ENCODE measurements at places on chromosomes 2 and 18.

DNA sequence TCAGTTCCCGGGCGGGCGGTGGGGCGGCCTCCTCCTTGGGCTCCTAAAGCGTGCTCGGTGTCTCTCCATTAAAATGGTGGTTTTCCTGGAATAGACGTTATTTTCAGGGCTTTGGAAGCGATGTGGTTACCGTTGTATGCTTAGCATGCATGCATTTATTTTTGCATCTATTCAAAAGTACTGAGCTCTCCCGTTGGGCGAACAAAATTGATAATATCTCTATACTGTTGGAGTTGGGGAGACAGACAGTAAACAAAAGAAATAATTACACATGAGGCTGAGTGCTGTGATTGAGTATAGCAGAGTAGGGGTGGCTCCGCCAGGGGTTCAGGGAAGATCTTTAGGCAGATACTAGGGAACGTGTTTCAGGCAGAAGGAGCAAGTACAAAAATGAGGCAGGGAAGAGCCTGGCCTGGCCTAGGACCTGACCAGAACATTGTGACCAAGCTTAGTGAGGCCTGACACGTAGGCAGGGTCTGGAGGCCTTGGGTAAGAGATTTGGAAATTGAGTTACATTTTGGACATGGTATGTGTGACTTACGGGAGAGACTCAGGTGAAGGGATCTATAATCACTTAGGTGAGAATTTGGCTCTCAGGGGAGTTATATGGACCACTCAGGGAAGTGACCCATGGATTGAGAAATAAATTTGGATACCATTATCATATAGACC, 674 bp downstream of the NCAPH start:
- no peak for DNase-seq

- no peak for DNase-seq
These were observed 91.9 kb upstream of the KCNE4 start for GRCh38 chr2:222960126-222960525.

DNA sequence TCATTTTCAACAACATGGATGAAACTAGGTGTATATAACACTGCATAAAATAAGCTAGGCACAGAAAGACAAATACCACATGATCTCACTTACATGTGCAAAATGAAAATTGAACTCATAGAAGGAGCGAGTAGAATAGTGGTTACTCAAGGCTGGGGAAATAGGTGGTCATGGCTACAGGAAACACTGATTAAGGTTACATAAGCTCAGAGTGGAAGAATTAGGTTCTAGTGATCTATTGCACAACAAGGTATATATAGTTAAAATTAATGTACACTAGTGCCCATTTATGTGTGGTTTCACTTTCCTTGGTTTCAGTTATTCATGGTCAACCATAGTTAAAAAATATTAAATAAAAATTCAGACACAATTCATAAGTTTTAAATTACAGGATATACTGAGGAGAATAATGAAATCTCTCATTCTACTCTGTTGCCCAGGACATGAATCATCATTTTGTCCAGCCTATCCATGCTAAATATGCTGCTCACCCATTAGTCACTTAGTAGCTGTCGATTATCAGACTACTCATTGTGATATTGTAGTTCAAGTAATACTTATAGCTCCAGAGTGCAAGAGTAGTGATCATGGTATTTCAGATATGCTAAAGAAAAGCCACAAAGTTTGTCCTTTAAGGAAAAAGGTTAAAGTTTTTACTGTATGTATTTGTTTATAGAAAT, 1530.9 kb upstream of the LRRTM1 start:
- DNase-seq, result no peak

DNA sequence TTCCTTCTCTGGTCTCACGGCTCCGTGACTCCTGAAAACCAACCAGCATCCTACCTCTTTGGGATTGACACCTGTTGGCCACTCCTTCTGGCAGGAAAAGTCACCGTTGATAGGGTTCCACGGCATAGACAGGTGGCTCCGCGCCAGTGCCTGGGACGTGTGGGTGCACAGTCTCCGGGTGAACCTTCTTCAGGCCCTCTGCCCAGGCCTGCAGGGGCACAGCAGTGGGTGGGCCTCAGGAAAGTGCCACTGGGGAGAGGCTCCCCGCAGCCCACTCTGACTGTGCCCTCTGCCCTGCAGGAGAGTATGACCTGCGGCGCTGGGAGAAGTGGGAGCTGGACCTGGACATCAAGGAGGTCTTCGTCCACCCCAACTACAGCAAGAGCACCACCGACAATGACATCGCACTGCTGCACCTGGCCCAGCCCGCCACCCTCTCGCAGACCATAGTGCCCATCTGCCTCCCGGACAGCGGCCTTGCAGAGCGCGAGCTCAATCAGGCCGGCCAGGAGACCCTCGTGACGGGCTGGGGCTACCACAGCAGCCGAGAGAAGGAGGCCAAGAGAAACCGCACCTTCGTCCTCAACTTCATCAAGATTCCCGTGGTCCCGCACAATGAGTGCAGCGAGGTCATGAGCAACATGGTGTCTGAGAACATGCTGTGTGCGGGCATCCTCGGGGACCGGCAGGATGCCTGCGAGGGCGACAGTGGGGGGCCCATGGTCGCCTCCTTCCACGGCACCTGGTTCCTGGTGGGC, 10.0 kb downstream of the PROC start:
- no peak for DNase-seq

DNA sequence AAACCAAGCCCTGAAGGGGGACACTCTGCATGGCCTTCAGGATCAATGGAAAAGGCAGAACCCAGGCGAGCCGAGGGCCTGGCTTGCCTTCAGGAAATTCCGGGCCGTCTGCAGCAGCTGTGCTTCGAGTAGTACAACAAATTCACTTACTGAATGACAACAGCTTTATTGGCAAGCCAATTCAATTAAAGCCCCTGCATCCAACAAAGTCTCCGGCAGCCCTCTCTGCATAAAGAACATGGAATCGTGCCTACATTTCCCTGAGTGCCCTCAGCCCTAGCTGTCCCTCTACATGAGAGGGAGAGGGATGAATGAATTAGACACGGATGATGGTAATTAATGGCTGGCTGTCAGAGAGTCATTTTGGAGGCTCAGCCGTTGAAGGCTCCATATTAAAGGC, 189.0 kb downstream of the BCL11A start:
- DNase-seq, result no peak

- DNase-seq, result no peak
These were observed 34.1 kb upstream of the REEP1 start for GRCh38 chr2:86371527-86371926.

DNA sequence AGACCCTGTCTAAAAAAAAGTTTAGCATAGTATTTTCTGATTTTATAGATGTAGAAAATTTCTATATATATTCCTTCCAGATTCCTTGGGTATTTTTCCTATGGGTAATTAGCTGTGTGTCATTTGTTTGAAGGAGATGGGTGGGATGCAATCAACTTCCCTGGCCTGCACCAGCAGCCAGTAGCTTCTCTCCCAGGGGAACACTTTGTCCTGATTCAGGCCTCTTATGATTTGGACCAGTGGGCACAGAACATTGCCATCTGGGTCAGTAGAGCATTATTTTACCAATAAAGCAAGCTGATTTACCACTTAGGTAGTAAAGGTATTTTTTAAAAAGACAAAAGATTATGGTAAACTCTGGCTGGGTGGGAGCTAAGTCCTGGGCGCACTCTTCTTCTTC, 26.9 kb downstream of the UBE2F start:
- no peak for DNase-seq

- no peak for DNase-seq
These were observed 363.6 kb downstream of the CTNNA2 start for GRCh38 chr2:79876430-79876829.

- no peak for DNase-seq
These were observed 1379.1 kb upstream of the CDH2 start for GRCh38 chr18:29556070-29556469.

- no peak for DNase-seq
These were observed 1144.4 kb downstream of the LRP1B start for GRCh38 chr2:140986456-140986855.

DNA sequence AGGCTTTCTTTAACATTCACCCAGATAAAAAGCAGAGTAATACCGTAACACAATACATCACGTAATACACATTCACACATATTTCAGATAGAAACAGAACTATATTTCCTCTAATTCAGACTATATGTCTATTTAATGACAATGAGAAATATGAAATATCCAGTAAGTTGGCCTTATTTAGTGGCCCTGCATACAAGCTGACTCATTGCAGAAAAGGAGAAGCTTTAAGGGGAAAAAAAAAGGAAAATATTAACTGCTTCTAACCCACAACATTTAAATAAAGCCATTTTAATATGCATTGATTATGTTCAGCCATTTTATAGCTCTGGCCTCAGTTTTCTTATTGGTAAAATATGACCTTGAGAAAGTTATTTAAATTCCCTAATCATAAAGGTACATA, 94.8 kb downstream of the PPP1R1C start:
- DNase-seq, result no peak

- DNase-seq, result no peak
These were observed 19.7 kb downstream of the TWSG1 start for GRCh38 chr18:9354256-9354655.

DNA sequence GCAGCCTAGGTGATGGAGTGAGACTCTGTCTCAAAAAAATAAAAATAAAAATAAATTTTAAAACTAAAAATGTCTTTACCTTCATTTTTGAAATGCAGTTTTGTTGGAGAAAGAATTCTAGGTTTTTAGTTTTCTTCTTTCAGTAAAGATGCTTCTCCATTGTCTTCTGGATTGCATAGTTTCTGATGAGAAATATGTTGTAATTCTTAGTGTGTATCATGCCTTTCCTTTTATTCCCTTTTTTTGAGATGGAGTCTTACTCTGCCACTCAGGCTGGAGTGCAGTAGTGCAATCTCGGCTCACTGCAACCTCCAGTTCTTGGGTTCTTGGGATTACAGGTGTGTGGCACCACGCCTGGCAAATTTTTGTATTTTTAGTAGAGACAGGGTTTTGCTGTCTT, 130.0 kb upstream of the FBXO11 start:
- no peak for DNase-seq

GRCh38 chr2:147630585-147630984, 214.2 kb upstream of the ACVR2A start:
- no peak for DNase-seq

- no peak for DNase-seq
These were observed 4.7 kb downstream of the GLI2 start for GRCh38 chr2:120740375-120740764.

DNA sequence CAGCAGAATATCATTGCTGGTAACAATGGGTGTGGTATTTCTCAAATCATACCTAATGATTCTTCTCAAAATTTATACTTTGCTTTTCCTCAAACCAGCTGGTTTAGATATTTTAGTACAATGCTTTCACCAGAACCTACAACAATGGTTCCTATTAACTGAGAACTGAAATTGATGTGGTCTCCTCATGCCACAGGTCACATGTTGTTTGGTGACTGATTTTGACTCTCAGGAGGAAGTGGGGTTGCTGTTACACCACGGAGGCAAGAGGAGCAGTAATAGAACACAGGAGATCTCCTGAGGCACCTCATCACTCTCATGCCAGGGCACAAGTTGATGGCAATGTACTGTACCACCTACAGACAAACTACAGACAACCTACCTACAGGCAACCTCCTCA, 3.0 kb upstream of the CEP68 start:
- DNase-seq, result no peak

- no peak for DNase-seq
These were observed 1491.2 kb downstream of the LRP1B start for GRCh38 chr2:140639628-140640027.

DNA sequence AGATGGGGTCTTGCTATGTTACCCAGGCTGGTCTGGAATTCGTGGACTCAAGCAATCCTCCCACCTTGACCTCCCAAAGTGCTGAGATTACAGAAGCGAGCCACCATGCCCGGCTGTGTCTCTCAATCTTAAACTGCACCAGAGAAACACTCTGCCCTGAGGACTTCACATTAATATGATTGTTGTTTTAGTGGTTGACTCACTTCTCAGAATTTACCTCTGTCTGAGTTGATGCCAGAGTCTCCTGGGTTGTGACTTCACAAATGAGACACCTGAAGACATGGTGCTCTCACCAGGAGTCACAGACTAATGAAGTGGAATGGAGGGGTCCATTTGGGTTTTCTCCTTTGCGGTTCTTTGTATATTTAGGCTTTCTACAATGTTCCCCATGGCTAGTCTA, 61.0 kb upstream of the TGIF1 start:
- no peak for DNase-seq

DNA sequence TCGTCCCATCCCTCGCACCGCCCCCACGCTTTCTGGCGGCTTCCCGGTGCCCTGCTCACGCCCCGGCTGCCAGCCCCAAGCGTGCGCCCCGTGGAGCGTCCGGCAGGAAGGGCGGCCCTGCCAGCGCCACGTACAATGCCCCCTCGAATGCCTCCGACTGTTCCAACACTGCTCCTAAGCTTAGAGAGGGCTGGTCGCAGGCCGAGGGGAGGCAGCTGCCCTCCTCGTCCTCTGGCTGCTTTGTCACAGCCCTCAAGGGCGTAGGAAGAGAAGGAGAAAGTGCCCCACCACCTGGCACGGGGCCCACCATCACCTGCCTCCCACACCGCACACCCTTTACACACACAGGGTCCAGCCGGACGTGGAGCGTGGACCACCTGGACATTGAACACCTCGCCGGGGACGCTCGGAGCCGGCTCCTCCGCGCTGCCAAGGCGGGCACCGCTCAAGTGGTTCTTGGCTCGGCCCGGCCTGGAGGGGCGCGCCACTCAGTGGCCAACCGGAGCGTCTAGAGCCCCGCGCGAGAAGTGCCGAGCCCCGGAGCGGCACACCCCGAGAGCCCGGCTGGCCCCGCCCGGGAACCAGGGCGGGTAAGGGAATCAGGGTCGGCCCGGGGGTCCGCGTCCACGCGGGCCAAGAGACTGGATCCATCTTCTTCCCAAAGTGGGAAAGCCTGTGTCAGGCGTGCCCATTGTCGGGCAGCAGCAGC, 830 bp downstream of the DNER start:
- DNase-seq, result no peak

GRCh38 chr2:128775217-128775913, 456.7 kb upstream of the HS6ST1 start:
- no peak for DNase-seq

DNA sequence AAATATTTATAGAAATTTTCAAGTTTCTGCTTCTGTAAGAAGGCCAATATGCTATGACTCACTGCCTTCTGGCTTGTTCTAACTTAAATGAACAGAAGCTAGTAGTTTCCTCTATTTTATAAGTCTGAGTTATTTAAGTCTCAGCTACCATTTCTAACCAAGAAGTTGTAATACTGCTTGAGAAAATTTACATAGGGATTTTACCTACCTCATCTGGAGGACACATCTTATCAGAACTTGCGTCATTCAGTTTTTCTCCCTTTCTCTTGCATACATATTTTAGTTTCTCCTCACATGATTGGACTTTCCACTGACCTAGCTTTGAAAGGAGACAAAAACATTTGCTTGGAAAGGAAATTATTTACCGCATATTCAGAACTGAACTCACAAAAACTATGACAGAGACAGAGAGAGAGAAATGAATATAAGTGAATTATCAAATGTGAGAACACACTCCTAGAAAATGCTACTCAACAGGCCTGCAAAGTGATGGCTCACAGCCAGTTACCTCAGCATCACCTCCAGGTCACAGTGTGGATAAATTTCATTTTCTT, 81.1 kb upstream of the CD302 start:
- DNase-seq, result no peak

DNA sequence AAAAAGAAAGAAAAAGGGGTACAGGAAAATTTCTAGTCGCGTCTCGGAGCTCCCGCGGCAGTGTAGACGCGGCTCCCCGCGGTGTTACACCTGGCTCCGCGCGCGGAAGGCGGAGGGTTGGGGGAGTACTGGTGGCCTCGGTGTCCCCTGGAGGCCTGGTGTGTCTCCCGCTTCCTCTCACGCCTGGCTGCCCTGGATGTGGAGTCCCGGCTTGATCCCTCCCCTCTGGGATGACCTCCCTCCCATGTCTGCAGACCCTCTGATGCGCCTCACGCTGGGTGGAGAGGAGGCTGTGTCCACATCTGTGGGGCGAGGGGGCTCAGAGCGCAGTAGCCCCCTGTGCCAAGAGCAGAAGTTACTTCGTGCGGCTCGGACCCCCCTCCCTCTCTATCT, 1.2 kb downstream of the KIF5C start:
- DNase-seq, result no peak
